ENCODE measurements at places on chromosomes 6 and 20.

DNA sequence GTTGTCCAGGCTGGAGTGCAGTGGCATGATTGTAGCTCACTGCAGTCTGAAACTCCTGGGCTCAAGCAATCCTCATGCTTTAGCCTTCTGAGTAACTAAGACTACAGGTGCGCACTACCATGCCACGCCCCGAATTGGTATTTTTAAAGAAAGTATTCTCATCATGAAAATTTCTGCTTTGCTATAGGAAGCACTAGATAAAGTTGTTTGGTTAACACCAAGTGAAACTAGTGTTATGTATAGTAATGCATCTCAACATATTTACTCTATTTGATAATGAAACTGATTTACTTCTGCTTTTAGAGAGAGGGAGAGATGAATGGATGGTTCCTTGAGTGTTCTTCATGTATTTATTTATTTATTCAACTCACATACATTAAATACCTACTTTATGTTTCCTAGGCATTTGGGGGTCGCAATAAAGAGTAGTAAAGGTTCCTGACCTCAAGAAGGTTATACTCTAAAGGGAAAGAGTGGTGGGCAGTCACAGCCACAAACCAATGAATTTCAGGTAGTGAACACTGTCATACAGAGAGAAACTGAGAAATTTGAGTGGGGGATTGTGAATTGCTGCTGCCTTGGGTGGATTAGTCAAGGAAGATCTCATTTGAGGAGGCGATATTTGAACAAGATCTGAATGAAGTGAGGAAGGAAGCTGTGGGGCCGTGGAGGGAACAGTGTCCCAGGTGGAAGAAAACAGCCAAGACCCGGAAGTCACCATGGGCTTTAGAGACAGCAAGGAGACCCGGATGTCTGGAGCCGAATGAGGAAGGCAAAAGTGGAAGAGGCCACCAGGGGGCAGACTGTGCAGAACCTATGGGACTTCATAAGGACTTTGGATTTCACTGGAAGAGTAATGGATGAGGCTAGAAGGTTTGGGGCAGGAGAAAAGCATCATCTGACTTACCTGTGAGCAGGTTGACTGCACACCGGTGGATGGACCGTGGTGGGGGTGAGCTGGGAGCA, 185.6 kb downstream of the TSHZ2 start:
- peak; percentile 6 for DNase-seq

GRCh38 chr6:89359561-89359960, 7.0 kb upstream of the UBE2J1 start:
- no peak for DNase-seq

DNA sequence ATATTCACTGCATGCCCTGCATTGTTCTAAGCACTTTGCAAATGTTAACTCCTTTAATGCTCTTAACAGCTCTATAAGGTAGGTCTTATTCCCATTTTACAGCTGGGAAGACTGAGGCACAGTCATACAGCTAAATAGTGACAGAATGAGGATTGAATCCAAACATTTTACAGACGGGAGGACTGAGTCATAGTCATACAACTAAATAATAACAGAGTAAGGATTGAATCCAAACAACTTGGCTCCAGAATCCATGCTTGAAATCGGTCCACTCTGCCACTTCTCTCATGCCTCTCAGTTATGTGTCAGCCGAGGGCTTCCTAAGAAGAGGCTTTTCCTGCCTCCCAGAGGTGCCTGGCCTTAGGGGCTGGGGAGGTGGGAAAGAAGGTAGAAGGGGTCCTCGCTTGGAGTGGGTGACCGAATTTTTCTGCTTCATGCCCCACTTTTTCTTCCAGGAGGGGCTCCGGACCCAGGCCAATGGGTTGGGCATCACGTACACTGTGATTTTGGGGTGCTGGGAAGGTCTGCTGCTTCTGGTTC, 137.4 kb upstream of the RNF24 start:
- DNase-seq: no peak

- DNase-seq: no peak
Measured at GRCh38 chr6:138571585-138572166, 72.4 kb upstream of the NHSL1 start.

- no peak for DNase-seq
Measured at GRCh38 chr20:36461600-36462439, 79.5 kb upstream of the MYL9 start.

GRCh38 chr6:98717988-98718387, 116.4 kb upstream of the POU3F2 start:
- no peak for DNase-seq

- DNase-seq: no peak
Measured at GRCh38 chr6:53635322-53635721, 30.2 kb downstream of the KLHL31 start.

GRCh38 chr6:40166963-40167362, 232.7 kb upstream of the MOCS1 start:
- no peak for DNase-seq

DNA sequence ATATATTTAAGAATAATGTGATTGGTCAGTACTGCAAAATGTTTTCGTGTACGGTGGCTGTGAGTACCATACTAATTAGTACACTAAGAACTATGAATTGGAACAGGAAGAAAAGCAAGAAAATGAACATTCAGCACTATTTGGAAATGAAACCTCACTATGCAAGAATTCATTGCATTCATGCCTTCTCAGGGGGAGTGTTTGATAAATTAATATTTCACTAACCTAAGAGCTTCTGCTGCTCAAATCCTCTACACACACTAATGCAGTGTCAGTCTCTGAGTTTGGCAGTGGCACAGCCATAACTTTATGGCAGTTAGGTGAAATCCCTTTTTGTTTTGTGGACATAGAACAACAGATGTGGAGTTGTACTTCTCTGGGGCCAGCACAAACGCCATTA, 60.1 kb downstream of the SLC16A10 start:
- no peak for DNase-seq

Measured in stimulated activated CD8-positive, alpha-beta memory T cell treated with anti-CD3 and anti-CD28 coated beads, Interleukin-2, amount 100 ng/mL, for 1 hour (primary cell).